SK-N-SH treated with all-trans-retinoic acid at 6 μM for 48 hours (cell line): ENCODE measurements at places on chromosomes 7 and 10.

DNA sequence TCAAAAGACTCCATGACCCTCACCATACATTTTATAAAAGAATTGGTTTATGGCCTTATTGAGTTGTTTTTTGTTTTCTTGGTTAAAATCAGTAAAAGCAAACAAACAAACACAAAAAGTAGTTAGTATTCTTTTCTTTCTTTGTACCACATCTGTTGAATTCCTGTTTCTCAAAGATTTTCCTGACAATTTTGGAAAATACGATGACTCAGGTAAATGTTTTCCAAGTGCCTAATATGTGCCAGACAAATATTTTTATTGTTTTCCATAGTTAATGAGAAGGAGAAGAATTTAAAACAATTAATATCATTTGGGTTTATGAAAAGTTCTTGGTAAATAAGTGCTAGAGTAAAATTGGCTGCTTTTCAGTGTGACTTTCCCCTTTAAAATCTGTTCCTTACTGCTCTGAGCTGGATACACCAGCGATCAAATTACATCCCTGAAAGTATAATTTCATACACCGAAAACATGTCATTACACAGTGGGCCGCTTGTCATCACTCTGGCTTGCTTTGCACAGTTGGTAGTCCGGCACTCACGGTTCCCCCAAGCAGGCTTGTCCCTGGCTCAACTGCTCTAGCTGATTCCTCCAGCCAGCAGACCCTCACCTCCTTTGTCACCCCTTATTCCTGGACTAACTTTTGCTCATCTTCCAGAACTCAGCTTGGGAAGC is 80.5 kb downstream of the TBXAS1 start:
- peak; percentile 96 for ATAC-seq

DNA sequence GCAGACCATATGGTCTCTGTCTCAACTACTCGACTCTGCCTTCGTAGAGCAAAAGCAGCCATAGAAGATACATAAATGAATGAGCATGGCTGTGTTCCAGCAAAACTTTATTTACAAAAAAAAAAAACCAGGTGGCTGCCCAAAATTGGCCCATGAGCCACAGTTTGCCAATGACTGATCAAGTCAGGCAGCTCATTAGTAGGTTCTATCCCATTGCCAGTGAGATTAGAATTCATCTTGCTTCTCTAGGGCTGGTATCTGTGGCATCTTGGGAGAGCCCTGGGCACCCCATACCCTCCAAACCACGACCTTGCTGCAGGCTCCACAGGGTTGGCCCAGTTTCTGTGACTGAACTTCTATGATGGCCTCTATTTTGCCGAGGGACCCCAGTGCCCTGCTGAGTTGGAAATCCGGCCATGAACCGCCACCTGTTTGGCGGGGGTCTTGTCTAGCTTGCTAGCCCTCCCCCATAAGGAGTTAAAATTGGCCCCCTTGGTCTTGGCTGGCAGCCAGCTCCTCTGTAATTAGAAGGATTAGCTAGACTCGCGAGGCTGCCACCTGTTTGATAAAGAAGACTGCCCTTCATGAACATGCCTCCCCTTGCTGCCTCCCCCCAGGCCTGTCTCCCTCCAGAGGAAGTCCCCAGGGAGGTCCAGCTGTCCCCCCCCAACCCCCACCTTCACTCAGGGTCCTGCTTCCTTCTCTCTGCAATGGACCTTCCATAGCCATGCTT is 83.9 kb downstream of the CHN2 start:
- no peak for ATAC-seq

DNA sequence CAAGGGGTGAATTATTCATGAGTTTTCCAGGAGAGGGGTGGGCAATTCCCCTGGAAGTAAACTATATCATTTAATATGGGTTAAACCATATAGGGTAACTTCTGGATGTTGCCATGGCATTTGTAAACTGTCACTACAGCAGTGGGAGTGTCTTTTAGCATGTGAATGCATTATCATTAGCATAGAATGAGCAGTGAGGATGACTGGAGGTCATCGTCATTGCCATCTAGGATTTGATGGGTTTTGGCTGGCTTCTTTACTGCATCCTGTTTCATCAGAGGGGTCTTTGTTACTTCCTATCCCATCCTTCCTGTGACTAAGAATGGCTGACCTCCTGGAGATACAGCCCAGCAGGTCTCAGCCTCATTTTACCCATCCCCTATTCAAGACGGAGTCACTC is 139.5 kb upstream of the PRKCQ start:
- ATAC-seq = no peak

DNA sequence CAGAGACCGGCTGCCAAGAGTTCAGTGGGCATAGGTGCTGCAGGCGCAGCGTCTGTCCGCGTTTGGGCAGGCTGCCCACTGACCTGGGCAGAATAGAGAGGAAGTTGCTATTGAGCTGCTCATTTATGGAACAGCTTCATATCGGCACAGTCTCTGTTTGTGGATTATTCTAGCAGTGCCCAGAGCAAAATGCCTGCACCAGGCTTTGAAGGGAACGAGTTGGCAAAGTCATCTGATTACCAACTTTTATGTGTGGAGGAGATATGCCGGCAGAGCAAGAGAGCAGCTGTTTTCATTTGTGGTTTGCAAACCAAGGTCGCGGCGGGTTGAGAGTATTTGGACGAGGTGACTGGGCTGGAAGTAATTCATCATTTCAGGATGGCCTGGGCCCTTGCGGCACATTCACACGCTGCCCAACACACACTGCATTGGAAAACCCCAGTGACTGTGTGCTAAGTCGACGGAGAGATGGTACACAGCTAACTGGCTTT is 228.5 kb downstream of the TCERG1L start:
- no peak; the same call in 2 of the 3 replicates for ATAC-seq

DNA sequence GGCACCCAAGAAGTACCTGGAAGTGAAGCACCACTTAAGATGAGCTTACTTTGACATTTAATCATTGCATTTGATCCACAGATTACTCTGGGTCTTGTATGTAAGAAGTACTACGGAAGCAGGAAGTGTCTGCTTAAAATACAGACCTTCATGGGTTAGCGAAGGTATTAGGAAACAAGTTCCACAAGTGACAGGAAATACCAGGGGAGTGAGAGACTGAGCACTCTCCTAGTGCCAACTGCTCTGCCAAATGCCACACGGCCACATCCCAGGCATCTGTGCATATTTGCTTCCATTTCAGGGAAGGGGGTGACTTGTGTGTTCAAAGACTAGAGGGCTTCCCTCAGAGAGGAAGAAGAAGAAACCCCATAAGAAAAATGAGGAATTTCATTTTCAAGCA is 57.2 kb upstream of the ANK3 start:
- ATAC-seq = peak; percentile 57

- ATAC-seq = peak; percentile 79
Measured at GRCh38 chr7:18495412-18496340, at the start of gene HDAC9. Gene HDAC9 (plus strand): TSS chr7:18495749. CDS start chr7:18496303, 554 bp downstream.

- no peak for ATAC-seq
Measured at GRCh38 chr10:118809357-118810220, 54.8 kb upstream of the CACUL1 start.

DNA sequence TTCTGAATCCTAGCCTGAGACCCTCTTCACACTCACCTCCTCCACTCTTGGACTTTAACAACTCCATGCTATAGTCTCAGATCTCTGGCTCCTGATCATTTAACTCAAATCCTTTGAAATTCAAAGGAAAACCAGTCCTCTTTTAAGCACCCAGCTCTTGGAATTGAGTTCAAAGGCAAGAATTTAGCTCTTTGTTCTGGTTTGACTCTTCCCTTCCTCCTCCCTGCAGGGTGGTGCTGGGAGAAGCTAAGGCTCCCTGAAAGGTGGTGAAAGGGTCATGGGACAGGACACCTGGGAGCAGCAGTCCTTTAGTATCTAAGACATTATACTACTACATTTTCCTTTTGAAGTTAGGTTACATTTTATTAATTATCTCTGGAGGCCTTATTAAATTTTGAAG is 259.4 kb downstream of the CCSER2 start:
- ATAC-seq = no peak
